ENCODE measurements at places on chromosomes 2 and 18.
A peak's percentile ranks its signal among the peaks of the same experiment; 100 is the strongest.

GRCh38 chr2:206616151-206616550, 26.1 kb upstream of the FAM237A start:
- no peak for DNase-seq

DNA sequence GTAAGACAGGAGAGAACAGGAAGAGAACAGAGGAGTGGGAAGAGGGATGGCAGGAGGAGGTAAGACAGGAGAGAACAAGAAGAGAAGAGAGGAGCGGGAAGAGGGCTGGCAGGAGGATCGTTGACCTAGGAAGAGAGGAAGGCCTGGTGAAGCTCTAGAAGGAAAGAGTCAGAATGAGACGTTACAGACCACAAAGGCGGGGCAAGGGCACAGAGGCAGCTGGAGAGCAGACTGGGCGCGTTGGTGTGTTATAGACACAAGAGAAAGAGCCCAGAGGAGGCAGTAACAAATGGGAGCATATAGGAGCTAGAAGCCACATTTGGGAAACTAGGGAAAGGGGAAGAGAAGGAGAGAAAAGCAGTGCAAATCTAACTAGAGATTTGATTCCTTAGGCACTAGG, 26.6 kb downstream of the PTRHD1 start:
- no peak for DNase-seq

DNA sequence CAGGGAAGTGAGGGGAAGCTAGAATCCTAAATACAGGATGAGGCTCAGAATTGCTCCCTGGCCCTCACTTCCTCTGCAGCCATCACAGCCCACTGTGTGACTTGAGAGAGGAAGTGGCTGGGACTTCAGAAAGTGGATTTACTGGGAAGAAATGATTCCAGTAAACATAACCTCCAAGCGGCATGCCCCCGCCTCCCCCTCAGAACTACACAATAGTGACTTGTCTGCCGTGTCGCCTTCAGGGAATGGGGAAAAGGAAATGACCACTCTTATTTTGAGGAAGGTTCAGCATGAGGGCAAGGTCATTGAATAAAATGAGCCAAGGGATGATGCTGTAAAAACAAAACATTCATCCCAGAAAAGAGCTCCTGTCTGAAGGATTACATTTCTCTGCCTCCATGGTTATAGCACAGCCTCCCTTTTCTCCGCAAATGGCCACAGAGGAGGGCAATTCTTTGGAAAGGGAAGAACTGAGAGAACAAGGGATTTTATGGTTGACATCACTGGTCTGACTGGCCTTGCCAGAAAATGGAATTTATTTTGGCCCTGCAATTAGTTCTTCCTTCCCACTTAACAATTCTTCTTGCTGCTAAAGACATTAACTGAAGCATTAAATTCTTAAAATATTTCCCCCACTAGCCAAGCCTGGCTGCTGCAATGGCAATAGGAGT, 78.9 kb upstream of the DAPL1 start:
- no peak for DNase-seq

DNA sequence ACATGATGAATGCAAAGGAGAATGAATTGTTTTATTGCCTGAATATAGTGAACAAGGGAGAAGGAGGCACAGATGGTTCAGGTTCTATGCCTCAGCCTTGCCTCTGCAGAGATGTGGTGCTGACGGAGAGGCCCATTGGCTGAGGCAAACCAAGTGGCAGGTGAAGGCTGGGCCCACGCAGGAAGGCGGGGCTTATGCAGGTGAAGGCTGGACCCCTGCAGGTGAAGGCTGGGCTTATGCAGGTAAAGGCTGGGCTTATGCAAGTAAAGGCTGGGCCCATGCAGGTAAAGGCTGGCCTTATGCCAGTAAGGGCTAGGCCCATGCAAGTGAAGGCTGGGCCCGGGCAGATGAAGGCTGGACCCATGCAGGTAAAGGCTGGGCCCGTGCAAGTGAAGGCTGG, 414.7 kb downstream of the LRATD1 start:
- no peak for DNase-seq

GRCh38 chr2:46537624-46538295, 58.4 kb downstream of the TMEM247 start:
- DNase-seq = no peak

GRCh38 chr2:25756536-25756935, 83.2 kb upstream of the DTNB start:
- DNase-seq = peak; percentile 65

GRCh38 chr2:150303281-150303680, 184.2 kb downstream of the RND3 start:
- DNase-seq = peak; percentile 50

- no peak for DNase-seq
Observed at GRCh38 chr2:24451805-24452501, 39.1 kb upstream of the NCOA1 start.

- no peak for DNase-seq
Observed at GRCh38 chr2:21620771-21621170, 497.0 kb downstream of the TDRD15 start.

- no peak for DNase-seq
Observed at GRCh38 chr2:228860601-228861285, 410.3 kb downstream of the PID1 start.

GRCh38 chr2:152050915-152051314, 47.9 kb downstream of the CACNB4 start:
- peak; percentile 55 for DNase-seq

- peak; percentile 25 for DNase-seq
Observed at GRCh38 chr2:119463136-119463535, 31.5 kb downstream of the TMEM37 start.

- DNase-seq = no peak
Observed at GRCh38 chr2:189393440-189394111, 47.7 kb upstream of the WDR75 start.

DNA sequence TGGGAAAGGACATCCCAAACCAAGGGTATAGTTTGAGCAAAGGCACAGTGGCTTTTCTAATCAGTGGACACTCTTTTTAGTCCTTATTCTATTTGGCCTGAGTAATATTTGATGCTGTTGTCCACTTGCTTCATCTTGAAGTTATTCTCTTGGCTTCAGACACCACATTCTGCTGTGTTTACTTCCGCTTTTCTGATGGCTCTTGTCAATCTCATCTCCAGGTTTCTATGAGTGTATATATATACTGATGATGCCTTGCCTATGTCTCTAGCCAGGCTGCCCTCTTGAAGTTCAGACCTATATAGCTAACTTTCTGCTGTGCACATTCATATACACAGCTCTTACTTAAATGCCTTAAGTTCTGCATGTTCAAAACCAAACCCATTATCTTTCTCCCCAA, 83.1 kb downstream of the EFEMP1 start:
- no peak for DNase-seq

GRCh38 chr2:54510916-54511315, 54.8 kb downstream of the SPTBN1 start:
- no peak for DNase-seq

DNA sequence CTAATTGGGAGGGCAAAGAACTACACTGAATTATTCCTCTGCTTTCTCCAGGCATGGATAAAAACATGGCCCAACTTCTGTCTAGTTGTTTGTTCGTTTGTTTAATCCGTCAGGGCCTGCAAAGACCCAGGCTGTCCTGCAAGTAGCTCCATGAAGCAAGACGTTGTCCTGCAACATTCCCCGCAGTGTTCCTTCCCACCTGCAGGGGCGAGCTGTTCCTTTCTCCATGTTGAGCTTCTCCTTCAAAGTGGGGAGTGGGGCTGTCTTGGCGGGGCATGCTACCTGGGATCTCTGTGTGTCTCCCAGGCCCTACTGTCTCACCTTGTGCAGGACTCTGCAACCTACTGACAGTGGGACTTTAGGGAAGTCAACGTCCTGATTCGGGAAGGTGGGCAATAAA, 264.0 kb upstream of the SMIM21 start:
- no peak for DNase-seq

- DNase-seq = no peak
Observed at GRCh38 chr2:134842930-134843490, 4.6 kb downstream of the ACMSD start.

DNA sequence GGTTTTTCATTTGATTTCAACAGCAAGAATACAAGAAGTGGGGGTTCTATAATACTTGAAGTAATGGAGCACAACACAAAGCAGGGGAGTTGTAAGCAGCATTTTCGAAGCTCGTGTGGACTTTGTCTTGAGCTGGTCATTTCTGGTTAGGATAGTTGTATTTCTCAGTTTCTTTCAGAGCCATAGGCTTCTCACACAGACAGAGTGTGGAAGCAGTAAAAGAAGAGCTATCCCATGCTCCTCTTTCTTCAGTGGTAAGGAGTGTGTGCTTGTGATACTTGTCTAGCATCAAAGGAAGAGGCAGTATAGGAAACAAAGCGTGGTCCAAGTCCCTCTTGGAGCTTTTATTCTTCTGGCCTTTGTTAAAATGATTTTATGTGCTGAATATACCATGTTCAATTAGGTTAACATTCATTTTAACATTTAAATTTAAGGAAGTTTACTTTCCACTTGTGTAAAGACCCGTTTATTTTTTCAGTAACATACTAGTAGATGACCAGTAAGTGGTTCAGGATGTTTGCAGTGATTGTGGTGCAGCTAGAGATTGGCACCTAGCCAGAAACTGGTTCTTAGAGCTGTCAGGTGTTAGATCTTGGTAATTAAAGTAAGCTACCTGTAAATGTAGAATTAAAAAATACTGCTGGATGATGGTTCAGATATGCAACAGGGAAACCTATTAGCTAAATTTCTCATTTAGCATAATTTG, 14.6 kb downstream of the CCNYL1 start:
- no peak for DNase-seq

DNA sequence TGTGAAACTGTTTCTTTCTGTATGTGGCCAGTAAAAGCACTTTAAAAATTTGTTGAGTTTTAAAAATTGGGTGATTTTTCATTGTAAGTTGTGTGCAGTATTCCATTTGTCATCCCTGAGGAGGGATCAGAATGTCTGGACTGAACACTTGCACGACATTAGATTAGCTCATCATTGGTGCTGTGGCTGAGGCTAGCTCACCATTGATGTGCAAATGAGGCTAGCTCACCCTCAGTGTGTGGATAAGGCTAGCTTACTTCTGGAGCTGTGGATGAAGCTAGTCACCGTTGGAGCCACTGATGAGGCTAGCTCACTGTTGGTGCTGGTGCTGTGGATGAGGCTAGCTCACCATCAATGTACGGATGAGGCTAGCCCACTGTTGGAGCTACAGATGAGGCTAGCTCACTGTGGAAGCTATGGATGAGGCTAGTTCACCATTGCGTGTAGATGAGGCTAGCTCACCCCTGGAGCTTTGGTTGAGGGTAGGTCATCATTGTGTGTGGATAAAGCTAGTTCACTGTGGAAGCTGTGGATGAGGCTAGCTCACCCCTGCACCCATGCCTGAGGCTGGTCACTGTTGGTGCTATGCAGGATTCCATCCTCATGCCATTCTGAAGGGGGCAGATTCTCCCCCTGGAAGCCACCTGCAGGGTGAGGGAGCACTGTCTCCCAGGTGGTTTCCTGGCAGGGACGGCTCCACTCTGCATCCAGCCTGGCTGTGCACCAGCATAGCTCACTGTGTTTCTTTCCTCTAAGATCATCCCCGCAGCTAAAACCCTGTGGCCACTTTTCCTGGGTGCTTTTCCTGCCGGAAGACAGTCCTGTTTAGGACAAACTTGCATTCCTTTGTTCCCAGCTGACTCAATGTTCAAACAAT, 101.1 kb downstream of the TWIST2 start:
- no peak for DNase-seq

- DNase-seq = no peak
Observed at GRCh38 chr2:177024765-177025164, 187.8 kb upstream of the HNRNPA3 start.

- DNase-seq = no peak
Observed at GRCh38 chr2:240507060-240507777, 50.6 kb downstream of the ANKMY1 start.

DNA sequence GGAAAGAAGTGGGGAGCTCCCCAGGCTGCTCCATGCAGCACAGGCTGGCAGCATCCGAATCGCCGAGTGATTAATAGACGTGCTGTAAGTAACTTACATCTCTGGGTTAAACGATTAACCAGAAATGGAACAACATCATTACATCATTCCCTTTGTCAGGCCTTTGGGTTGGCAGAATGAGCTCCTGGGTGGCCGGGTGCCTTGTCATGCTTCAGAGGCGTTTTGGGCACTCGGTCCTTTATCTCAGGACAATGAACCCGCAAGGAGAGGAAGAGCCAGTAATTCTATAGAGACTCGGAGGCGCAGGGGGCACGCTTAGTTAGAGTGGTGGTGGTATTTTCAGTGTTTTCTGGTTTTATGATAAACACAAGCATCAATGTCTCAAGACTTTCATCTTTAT, 146.9 kb upstream of the TPO start:
- DNase-seq = no peak

DNA sequence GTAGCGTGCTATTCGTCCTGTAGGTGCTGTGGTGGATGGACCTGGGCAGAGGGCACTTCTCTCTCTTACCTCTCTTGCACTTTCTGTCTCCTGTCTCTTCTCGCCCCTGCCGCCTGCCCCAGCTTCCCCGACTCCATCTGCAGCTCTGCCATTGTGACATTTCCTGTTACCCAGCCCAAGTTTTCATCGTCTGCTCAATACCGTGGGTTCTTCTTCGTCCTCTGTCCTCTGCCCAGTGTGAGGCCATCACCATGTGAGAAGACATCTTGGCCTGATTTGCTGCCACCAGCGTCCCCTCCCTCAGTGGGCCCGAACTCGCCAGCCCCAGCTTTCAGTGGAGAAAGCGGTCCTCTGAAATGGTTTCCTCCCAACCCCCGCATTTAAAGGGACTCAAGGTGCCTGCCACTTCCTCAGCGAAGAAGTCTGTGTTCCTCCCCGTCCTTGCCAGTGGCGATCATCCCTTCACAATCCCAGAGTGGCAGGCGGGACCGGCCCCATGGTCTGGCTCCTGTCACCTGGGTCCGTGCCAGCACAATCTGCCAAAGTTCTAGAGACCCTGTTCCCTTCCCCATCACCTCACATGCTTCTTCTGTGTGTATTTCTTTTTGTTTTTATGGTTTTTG, 18.0 kb downstream of the TGOLN2 start:
- peak; percentile 69 for DNase-seq

All from NB4 (cell line).